ENCODE measurements at places on chromosomes 16 and 17.
A peak's percentile ranks its signal among the peaks of the same experiment; 100 is the strongest.

- peak; percentile 44 for DNase-seq
These were observed at the start of gene TLCD3A for GRCh38 chr17:732067-732901. Gene TLCD3A, plus strand, starts transcription at chr17:732596. Its CDS starts 52 bp downstream, at chr17:732648.

GRCh38 chr16:26736084-26736483, 330.6 kb upstream of the C16orf82 start:
- DNase-seq = no peak

DNA sequence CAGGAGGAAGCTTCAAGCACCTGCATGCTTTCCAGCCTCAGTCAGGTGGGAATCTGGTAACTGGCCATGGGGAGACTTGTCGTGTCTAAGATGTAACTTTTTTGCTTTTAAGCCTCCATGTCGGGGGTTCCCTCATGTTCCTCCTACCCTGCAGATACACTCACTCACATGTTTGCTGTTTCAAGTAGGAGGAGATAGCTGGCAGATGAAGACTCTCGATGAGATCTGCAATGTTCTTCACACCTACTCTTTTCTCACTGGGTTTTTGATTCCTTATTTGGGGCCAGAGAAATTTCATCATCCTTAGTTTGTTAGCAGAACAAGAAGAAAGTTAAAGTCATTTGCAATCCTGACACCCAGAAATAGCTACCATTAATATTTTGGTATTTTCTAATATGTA, 24.7 kb downstream of the UTP4 start:
- DNase-seq = peak; percentile 85

DNA sequence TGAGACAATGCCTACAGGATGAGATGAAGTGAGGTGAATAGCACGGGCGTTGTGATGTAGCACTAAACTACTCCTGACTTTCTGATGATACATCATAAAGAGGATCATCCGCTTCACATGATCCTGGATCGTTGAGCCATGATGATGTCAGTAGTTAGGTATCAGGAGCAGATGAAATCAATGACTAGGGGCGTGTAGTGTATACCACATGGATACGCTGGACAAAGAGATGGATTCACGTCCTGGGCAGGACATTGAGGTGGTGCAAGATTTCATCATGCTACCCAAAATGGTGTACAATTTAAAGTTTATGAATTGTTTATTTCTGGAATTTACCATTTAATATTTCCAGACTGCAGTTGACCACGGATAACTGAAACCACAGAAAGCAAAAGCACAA, 156.6 kb downstream of the ANKFN1 start:
- DNase-seq = no peak

GRCh38 chr17:43328650-43329049, 70.1 kb upstream of the ARL4D start:
- DNase-seq = no peak

- DNase-seq = no peak
These were observed 7.4 kb downstream of the PTRH2 start for GRCh38 chr17:59699786-59700185.

DNA sequence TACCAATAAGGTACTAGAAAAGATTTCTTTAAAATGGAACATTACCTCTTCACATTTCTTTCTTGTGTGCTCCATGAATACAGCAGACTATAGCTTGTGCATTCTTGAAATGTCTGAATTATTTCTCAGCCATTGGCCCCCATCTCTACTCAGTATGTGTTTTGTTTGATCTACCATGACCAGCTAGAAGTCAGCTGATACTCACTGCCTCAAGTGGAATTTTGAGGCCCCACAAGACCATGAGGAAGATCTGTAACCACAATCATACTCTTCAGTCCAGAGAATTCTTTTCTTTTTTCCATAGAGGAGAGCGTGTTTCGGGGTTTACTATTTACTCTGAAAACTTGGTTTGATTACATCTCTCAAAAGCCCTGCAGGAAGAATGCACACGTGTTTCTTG, 319.1 kb downstream of the TOX3 start:
- DNase-seq = no peak

GRCh38 chr16:27226476-27226875, 23.1 kb downstream of the KDM8 start:
- DNase-seq = no peak

DNA sequence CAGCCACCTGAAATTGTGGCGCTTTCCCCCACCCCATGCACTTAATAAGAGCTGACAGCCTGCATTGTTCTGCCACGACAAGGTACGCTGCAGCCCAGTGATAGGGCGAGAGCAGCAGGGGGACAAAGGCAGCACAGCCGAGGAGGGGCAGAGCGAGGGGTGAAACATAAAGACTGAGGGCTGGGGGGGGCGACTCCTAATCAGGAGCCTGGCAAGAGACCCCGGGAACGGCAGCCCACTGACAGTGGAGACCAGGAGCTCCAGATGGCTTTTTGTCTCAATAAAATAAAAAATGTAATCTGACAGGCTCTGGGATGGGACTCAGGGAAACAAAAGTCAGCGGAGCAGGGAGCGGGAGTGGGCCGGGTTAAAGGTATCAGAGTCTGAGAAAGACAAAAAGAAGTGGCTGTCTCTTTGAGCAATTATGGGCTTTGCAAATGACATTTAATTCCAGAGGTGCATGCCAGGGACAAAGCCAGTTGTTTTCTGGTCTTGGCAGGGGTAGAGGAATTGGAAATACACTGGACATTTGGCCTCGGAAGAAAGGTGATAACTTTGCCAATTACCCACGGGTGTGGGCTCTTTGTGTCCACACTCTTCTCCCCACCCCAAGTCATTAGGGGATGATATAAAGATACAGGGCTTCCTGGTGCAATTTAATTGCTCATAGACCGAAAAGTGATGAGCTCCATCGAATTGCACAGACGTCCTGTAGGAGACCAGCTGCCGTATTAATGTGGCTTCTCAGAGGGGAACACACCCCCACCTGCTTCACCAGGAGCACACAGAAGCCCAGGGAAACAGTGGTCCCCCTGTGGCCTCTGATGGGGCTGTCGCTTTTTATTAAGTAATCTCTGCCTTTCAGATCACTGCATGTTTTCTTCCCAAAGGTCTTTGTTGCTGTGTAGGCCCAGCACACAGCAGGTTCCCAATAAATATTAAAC, 17.6 kb upstream of the CCDC182 start:
- no peak for DNase-seq

DNA sequence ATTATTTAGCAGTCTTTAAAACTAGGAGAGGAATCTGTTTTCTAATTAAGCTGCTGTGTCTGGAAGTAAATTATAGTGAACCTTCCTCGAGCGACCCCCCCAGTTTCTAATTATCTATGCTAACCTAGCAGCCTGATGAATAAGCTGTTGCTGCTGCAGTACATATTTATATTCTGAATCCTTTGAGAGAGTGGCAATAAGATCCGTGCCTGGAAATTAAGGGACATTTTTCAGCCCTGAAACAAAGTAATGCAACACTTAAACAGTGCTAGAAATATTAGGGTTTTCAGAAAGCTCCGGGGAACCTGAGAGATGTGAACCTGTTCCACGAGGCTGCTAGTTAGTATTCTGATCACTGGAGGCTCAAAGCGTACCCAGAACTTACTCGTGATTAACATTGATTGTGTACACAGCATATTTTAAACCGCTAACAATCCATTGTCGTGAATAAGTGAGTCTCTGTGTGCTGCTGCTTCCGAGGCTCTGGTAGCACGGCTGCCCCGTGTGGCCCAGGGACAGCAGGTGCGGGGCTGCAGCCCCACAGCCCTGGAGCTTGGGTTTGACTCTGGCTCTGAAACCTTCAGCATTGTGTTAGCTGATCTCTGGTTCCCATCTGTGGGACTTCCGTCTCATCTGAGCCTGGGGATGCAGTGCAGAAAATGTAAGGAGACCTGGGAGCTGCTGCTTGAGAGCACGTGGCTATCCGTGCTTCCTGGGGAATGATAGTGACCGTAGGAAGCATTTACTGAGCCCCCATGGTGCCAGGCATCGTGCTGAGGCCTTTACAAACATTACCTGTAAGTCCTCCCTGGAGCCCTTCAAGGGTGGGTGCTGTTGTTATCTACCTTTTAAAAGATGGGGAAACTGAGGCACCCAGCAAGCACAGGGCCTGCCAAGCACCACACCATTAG, 190.9 kb upstream of the CHMP6 start:
- DNase-seq = no peak

DNA sequence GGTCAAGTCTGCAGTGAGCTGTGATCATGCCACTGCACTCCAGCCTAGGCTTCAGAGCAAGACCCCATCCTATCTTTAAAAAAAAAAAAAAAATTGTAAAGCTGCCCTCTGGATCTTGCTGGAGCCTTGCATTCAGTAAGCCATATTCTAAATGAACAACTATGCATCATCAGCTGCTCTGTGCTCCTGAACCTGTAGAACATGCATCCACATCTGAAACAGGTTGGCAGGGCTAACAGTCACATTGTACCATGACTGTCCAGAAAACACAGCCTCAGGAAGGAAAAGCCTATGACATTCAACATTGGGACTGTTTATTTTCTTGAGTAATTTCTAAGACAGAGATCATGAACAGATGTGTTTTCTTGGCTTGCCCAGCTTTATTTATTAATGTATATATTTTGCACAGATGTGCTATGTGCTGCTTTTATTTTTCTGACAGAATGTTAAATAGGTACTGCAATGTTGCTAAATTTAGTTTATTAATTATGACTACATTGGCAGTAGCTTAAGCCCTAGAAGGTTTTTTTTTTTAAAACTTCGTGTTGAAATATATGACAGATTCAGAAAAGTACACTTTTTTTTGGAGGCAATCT, 19.8 kb downstream of the ACSF2 start:
- DNase-seq = no peak

- peak; percentile 59 for DNase-seq
These were observed 696 bp downstream of the NETO2 start for GRCh38 chr16:47142821-47143676.

- peak; percentile 36 for DNase-seq
These were observed 11.4 kb downstream of the CTNS start for GRCh38 chr17:3647769-3648555.

Data from inflammatory macrophage treated with lipopolysaccharide for 1 hour (primary cell).